ENCODE measurements at places on chromosomes 3 and 15. TPM values are rescaled to one million over a fixed set of nuclear protein-coding genes. Genes with fewer than 3 reads are reported as not detected.

Gene EPHB3
- 17.7 TPM for total RNA-seq

DNA sequence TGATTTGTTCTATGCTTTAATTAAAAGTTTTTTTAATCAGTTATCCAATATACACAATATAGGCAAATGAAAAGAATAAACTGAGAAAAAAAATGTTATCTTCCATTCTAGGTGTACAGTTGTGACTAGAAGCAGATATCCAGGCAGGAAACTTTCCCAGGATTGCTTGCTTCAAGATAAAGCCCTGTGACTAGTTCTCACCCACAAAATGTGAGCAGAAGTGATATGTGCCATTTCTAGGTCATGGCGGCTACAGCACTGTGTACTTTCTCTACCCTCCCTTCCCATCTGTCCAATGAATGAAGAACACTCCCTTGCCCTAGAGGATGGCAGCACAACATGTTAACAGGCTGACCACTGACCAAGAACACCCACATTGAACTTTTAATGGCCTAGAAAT is 110.5 kb upstream of the STT3B start:
- no peak overlapping the region for H3K27ac ChIP-seq
- DNase-seq: no peak
- no peaks in the 10 kb centered on the region for H3K27me3 ChIP-seq
- H3K4me3 ChIP-seq: no peak overlapping the region
- no peaks in the 10 kb centered on the region for H3K4me1 ChIP-seq
- no peaks in the 10 kb centered on the region for H3K36me3 ChIP-seq

DNA sequence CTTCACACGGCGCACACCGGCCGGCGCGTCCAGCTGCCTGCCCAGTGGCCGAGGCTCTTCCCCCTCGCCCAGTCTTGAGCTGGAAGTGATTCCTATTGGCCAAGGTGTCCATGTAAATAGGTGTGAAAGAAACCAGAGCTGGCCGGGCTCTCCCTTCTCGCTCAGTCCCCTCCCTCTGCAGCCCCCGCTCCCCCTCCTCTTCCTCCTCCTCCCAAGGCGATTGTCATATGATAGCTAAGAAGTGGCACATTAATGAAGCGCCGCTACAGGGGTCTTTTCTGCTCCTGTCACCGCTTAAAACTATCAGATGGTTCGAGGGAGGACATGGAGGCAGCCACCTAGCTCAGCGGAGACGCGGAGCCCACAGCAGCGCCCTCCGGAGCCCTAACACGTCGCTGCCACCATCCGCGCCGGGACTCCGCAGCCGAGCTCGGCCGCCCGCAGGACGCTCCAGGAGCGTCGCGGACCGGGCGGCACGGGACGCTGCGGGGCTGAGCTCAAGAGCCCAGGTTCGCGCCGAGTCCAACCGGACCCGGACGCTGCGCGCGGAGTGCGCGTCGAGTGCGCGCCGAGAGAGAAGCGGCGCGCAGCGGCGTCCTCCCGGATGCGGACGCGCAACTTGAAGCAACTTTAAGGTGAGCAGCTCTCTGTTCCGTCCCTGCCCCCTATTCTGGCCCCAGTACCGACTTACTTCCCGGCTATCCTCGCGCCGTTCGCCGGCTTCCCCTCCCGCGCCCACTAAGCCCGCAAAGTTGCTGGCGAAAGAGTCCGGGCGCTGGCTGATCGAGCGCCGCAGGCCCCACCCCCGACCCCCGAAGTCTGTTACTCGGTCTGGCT is at the start of gene FOXB1:
TSS of gene FOXB1 (plus strand) at position 303 of the 837 bp plus-strand sequence. CDS start 653 bp downstream, outside the sequence.
- H3K4me1 ChIP-seq: peaks cover 29% of the 10 kb centered on the region
- no peak for DNase-seq
- no peak within 1 kb of the TSS for H3K27ac ChIP-seq
- H3K36me3 ChIP-seq: no peaks in the 10 kb centered on the region
- peak within 1 kb of the TSS; percentile 32 for H3K4me3 ChIP-seq

- no peaks in the 10 kb centered on the region for H3K36me3 ChIP-seq
- no peaks in the 10 kb centered on the region for H3K27me3 ChIP-seq
- DNase-seq: no peak
- peak overlapping the region; percentile 20 for H3K27ac ChIP-seq
Measured at GRCh38 chr3:72346526-72346926, 501.7 kb downstream of the SHQ1 start.

- no peak overlapping the region for H3K4me3 ChIP-seq
- no peaks in the 10 kb centered on the region for H3K4me1 ChIP-seq
- no peak overlapping the region for H3K27ac ChIP-seq
- H3K27me3 ChIP-seq: no peaks in the 10 kb centered on the region
Measured at GRCh38 chr3:111596328-111596727, 1.2 kb upstream of the ZBED2 start.

DNA sequence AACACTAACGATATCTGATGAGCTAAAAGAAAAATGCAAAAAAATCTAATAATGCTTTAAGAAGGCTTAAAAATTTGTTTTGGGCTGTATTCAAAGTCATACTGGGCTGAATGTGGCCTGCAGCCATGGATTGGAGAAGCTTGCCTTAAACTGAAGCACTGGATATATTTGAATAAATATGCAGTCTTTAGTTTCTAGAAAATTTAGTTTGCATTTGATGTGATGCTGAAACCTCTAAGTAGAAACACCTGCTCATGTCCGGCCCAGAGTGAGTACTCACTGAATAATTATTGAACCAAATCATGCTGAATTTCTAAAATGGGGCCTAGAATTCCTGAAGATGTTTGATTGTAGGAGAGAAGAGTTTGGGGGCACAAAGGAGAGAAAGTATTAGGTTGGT is 43.9 kb downstream of the ABHD5 start:
- H3K4me3 ChIP-seq: no peak overlapping the region
- DNase-seq: no peak
- peaks cover 20% of the 10 kb centered on the region for H3K4me1 ChIP-seq
- no peaks in the 10 kb centered on the region for H3K36me3 ChIP-seq
- no peaks in the 10 kb centered on the region for H3K27me3 ChIP-seq
- H3K27ac ChIP-seq: no peak overlapping the region

Gene PAK6
- total RNA-seq: 7.5 TPM
